ENCODE measurements at places on chromosomes 7 and 10.
A peak's percentile ranks its signal among the peaks of the same experiment; 100 is the strongest.

- DNase-seq, result no peak
Measured at GRCh38 chr10:31646519-31646918, 282.1 kb downstream of the ARHGAP12 start.

- no peak for DNase-seq
Measured at GRCh38 chr10:7184660-7185366, 226.0 kb downstream of the SFMBT2 start.

- DNase-seq, result no peak
Measured at GRCh38 chr10:76311752-76312636, 880.6 kb downstream of the LRMDA start.

GRCh38 chr10:4385231-4385870, 440.7 kb upstream of the AKR1E2 start:
- no peak for DNase-seq

- no peak for DNase-seq
Measured at GRCh38 chr10:98235846-98236245, 32.1 kb downstream of the LOXL4 start.

DNA sequence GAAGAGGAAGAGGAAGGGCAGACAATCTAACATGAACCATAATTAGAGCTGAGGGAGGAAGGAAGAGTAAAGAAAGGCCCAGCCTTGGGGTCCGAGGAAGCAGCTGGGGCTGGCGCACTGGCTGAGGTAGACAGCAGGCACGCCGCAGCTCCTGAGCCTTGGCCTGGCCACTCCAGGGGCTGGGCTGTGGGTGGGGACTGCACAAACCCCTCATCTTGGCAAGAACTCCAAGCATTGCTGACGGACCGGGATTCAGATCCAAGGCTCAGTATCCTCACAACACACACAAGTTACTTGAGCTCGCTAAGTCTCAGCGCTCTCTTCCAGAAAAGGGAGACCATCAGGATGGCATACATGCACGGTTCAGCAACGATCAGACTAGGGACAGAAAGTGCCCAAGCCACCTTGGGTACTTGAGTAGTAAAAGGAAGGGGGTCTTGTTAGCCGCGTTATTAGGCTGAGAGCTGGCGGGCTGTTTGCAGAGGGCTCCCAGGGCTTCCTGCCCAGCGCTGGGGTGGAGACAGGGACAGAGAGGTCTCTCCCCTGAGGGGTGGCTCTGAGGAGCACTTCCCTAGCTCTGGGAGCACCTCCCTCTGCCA, 4.5 kb downstream of the TNS3 start:
- DNase-seq, result no peak

GRCh38 chr7:22651534-22652243, 75.3 kb upstream of the IL6 start:
- DNase-seq, result no peak

GRCh38 chr10:48833674-48834073, 106.0 kb downstream of the LRRC18 start:
- DNase-seq, result no peak

GRCh38 chr10:17213646-17214349, 12.3 kb upstream of the TRDMT1 start:
- DNase-seq, result no peak

- no peak for DNase-seq
Measured at GRCh38 chr10:69107699-69108098, 16.3 kb upstream of the VPS26A start.

- no peak for DNase-seq
Measured at GRCh38 chr7:151570366-151570915, 50.7 kb upstream of the RHEB start.

- DNase-seq, result no peak
Measured at GRCh38 chr7:28984217-28984616, 26.1 kb upstream of the TRIL start.

- no peak for DNase-seq
Measured at GRCh38 chr10:71978476-71978875, 14.3 kb downstream of the CHST3 start.

DNA sequence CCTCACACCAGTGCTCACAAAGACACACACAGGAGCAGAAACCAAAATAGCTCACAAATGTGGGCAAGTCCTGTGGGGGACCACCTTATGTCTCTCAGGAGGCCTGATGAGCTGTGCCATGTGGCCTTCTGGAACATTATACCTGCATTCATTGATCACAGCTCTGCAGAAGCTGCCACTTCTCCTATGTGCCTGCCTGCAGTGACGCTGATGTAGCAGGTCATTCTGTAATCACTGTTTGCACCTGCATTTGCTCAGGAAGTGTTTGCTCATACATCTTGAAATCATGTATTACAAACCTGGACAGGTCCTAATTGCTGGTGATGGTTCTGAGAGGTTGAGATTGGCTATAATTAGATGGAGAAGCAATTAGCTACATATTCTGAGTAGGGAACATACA, 310.2 kb downstream of the AUTS2 start:
- DNase-seq, result no peak

GRCh38 chr7:106770191-106770590, 94.9 kb upstream of the PIK3CG start:
- no peak for DNase-seq

DNA sequence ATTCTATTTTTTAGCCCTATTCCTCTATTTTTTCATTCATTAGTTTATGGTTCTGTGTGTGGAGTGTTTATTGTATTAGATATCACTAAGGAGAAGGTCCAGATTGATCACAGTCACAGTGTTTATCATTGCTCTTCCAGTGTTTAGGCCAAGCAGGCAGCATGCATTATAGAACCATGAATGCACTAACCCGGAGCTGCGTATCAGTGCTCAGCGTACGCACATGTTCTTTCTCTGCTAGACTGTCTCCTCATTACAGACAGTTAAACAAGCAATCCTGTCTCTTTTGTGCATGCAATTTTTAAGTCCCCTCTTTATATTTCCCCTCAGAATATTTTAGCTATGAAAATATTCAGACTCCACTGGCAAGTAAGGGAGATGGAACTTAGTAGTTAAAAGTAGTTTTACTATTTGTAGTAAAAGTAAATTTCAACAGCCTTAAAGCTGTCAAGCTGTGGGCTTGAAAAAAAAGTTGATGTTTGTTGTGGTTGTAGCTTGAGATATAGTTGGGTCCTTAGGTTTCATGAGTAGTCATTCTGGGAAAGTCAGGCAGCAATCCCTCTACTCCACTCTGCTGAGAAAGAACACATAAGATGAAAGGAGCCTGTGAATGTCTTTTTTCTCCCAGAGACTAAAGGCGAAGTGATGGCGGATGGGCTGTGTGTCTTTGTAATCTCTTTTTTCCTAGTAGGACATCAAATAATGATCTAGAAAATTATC, 260.4 kb downstream of the CDK14 start:
- no peak for DNase-seq

GRCh38 chr10:70125918-70126552, 6.6 kb downstream of the AIFM2 start:
- DNase-seq, result no peak

DNA sequence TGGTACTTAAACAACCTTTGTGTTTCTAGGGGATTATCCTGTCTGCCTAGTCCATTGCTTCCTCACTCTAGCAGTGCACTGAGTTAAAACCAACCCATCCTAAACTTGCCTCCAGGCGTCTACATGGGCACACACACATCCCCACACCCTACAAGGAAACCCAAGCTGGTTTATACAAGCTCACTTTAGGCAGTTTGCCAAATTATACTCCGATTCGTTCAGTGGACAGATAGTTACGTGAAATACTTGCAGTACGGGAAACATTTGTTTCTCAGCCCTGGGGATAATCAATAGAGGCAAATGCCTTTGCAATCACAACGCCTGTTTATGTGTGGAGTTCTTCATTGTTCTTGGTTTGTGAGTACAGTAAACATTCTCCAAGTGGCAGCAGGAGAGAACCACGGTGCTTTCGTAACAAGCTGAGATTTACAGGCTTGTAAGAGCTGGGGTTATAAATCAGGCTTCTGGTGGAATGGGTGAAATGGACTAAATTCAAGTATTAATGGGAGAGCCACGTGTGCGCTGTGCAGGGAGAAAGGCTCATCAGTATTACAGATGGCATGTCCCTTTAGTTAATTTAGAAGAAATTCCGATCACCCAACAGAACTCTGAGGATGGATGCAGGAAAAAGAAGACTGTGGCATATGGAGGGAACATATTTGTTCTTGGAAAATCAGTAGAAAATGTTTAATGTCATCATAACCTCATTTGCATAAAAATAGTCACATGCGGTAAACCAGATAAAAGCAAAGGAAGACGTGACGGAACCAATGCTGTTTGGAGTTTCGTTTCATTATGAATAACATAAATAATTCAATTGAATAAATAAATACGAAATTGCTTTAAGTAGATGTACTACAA, 217.1 kb downstream of the GALNT17 start:
- DNase-seq, result no peak

DNA sequence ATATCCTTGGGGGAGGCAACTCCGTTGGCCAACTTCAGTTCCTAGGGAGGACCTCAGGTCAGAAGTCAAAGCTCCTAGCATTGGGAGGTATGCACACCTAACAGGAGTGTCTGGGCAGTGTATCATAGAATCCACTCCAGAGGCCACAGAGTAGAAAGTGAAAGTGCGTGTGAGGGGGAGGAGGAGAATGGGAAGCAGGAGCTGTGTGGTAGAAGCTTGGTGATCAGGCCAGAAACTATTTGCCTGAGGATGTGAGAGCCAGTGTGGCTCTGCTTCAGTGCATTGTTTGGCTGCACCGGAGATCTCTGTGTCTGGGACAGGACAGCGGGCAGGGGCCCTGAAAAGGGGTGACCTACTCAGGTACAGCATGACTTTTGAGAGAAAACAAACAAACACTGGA, 557.4 kb upstream of the VSTM2A start:
- no peak for DNase-seq

DNA sequence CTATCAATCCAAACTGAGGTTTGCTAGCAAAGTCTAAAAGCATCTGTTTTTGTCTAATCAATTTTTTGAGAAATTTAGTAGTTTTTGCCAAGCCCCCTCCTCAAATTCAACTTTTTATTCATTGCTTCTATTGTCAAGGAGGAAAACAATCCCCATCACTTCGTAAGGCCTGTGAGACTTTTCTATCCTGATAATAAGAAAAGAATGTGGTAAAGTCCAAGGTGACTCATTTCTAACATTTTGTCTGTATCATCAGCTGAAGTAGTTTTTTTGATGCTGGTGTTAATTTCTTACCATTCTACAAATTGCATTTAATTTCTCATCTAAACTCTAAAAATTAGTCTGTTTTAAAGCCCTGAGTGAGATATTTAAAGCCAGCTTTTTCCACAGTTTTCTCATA, 11.7 kb downstream of the ANK3 start:
- no peak for DNase-seq

DNA sequence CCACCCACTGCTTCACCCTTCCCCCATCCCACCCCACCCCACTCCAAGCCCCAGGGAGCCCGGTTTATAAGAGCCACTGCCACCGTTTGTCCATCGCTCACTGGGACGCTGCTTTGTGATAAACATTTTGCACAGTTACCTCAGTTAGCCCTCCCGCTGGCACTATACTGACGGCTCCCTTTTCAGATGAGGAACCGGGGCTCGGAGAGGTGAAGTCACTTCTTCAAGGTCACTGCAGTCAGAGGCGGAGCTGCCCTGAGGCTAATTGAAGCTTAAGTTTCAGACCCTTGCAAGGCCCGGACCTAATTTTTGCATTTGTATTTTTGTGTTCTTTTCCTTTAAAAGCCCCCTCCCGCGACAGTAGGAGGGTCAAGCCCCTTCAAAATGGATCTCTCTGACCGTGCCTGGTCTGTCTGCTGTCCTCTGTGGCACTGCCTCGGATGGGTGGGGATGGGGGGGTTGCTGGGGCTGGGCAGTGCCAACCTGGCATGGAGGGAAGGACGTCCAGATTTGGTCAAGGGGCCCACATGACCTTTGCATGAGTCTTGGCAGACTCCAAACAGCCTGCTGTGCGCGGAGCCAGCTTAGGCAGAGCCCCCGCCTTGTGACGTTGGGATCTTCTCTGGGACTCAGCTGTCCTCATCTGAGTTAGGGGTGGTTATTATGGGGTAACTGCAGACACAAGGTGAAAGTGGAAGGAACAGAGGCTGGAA, 17.7 kb upstream of the NODAL start:
- no peak for DNase-seq

- no peak for DNase-seq
Measured at GRCh38 chr7:1951159-1951536, 281.1 kb downstream of the ELFN1 start.

DNA sequence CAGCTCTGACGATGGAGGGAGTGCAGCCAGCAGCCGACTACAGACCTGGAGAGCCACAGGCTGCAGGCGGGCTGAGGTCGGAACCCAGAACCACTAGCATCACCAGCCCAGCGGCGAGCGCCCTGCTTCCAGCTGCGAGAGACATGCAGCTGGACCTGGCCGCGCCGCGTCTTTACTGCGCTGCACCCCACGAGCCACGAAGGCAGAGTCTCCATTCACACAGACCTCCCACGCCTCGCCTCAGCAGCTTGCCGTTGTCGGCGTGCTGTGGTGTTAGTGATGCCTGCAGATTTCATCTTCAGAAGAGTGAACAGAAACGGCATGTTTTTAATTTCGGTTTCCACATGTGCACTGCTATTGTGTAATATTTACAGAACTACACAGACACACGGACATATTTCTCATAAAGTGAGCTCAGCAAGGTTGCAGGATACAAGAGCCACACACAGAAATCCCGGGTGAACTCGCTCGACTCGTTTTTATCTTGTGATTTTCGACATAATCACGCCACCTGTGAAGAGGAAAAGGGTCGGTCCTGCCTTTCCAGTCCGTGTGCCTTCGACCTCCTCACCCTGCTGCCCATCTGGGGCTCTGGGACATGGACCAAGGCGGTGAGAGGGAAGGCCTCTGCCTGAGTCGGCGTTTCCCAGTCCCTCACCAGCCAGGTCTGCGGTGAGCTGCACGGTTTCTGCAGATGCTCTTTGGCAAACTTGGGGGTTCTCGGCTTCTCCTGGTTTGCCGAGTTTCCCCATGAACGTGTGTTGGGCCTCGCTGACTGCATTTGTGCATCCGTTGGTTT, 252.2 kb downstream of the ELFN1 start:
- peak; percentile 57 for DNase-seq

Data from activated CD4-positive, alpha-beta T cell treated with anti-CD3 and anti-CD28 coated beads, Interleukin-2, amount 50 U/mL, for 4 hours (primary cell).